PC-3 (cell line): ENCODE measurements at places on chromosomes 6 and 20. TPM values are rescaled to one million over a fixed set of nuclear protein-coding genes. Genes with fewer than 3 reads are reported as not detected.
A peak's percentile ranks its signal among the peaks of the same experiment; 100 is the strongest.

DNA sequence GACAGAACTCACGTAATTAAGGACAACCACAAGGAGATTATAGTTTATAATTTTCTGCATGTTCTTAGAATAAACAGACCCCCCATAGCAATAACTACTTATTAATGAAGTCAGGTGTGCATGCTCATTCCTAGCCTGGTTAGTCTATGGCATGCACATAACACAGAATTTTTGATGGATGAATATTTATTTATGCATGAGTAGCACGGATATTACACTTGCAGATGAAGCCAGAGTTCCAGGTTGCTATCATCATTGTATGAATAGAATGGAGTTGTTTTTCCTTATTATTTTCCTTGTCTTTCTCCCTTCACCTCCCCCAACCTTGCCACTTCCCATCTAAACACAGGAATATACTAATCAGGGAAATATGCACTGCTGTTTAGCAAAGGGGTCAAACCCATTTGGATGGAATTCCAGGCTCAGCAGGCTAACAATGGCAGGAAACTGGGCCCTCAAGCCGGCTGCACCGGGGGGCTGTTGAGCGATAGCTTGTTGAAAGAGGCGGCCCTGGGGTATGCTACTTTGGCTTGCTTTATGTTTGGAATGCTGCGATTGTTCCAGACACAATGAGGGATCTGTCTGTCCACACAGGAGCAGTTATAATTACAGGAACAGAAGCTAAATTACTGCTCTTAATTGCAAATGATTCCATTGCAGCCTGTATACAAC is 112.6 kb downstream of the TMEM170B start:
- peak; percentile 57 for DNase-seq

DNA sequence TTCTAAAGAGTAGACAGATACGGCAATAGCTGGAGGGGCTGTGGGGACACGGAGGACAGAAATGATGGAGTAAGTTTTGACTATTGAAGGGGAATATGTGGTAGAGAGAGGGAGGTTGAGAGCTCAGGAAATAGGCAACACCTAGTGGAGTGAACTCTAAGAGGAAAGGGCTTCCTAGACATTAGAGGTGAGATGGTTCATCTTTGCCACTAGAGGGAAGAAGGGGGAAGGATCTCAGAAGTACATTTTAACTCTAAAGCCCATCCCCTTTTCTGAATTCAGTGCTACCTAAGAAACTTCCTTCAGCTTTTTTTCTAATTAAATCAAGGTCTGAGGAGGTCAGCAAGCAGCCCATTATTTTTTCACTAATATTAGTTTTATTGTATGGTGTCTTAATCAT is 689.4 kb upstream of the MAP3K7 start:
- peak; percentile 16 for DNase-seq

DNA sequence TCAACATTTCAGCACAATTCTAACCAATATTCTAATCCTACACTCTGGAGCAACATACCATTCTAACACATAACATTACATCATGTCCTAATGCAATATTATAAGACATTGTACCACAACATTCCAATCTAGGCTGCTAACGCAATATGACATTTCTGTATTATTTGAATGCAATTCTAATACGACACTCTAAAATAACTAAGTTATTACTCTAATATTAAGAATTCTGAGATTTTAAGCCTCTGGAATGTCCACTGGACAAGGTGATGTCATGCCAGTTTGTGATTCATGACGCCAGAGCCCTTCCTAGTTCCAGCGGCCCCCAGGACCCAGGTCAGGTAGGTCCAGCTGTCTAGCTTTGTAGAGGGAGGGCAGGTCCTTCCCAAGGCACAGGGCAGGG is 69.7 kb upstream of the SIRPA start:
- DNase-seq = no peak

GRCh38 chr6:25946631-25947030 is 16.0 kb upstream of the TRIM38 start:
- no peak for DNase-seq

C6orf58 gene
- total RNA-seq = not detected in 2 replicates
